ENCODE measurements at places on chromosomes 5 and 9.

GRCh38 chr5:122683631-122684030 is 91.2 kb upstream of the SNX2 start:
- DNase-seq, result no peak

DNA sequence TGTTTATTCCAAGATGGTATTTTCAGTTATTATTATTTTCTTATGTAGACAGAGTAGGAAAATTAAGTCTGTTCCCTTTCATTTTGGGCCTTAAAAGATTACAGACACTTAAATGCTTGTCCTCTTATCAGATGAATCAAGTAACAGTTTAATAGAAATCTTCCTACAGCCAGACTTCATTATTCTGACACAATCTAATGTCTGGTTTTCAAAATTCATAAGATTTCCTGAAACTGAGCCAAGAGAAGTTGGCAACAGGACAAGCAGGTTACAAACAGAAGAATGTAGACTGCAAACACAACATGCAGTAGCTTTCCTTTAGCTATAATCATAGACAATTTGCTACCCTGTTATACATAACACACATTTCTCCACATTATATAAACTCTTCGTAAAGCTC is 130.5 kb downstream of the FBXL17 start:
- no peak for DNase-seq

- no peak for DNase-seq
These were observed 16.4 kb upstream of the MARCHF6 start for GRCh38 chr5:10337107-10337506.

DNA sequence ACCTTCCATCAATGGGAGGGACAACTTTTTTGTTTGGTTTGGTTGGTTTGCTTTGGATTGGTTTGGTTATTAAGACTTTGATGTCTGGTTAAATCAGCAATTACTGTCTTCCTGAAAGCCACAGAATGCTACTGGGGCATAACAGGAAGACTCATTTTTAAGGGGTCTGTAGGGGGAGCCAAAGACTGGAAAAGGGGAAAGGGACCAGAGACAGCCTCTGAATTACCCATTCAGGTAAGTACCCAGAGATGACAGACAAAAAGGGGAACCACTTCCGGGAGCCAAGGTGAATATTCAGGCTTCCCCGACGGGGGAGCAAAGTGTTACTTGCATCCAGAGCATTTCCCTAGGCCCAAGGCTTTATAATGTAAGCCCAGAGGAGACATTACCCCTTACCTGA is 4.6 kb upstream of the FEM1C start:
- no peak for DNase-seq

- DNase-seq, result no peak
These were observed 332.3 kb downstream of the NPR3 start for GRCh38 chr5:33043343-33043997.

- DNase-seq, result no peak
These were observed 8.3 kb downstream of the C9orf57 start for GRCh38 chr9:72052122-72052521.

- DNase-seq, result no peak
These were observed 228.9 kb downstream of the FANCC start for GRCh38 chr9:95088421-95089161.

- no peak for DNase-seq
These were observed 35.0 kb downstream of the FGF1 start for GRCh38 chr5:142650881-142651280.

DNA sequence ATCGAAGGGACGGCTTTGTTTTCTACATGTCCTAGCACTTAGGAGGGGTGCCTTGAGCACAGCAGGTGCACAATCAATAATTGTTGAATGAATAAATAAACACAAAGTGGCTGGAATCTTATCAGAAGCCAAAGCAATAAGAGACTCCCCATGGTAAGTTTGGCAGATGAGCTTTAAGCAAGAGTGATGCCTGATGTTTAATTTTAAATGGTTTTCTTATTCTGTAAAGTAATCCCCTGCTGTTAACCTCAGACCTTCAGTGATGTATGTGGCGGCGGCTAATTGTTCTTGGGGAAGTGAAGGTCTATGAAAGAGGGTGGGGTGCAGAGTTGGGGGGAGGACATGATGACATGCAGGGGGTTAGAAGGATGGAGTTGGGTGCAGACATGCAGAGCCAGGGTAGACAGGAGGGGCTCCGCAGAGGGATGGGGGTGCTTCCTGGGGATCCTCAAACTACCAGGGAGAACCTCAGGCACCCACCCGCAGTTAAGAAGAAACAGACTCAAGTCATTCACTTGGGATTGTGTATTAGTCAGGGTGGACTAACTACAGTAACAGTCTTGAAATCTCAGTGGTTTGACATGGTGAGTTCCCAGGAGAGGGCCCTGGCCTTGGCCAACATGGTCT is 65.7 kb upstream of the SHB start:
- DNase-seq, result no peak

GRCh38 chr5:21701317-21701716 is 1151.8 kb downstream of the CDH12 start:
- no peak for DNase-seq

DNA sequence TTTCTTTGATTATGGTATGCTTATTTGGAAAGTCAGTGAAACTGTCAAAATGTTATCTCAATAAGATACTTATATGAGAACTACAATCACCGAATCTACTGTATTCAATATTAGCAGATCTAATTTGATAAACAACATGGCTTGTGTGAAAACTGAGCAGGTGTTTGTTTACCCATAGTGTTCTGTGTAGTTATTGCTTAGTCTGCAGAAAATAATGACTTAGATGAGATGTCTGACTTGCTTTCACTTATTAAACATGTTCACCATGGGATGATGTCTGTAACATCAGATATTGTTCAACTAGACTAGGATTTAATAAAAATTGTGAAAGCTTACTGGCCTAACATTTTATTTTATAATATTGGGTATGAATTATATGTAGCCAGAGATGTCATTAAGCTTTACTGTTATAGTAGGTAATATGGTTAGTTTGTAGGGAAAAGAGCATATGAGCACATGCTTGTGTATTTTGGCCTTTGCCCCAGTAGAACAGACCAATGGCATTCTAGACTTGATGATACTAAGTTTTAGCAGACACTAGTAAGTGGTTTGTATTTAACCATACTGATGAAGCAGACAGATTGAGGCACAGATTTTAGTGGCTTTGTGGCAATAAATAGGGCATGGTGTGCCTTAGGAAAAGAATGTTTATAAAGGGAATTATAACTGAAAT is 16.4 kb downstream of the SUB1 start:
- DNase-seq, result no peak

DNA sequence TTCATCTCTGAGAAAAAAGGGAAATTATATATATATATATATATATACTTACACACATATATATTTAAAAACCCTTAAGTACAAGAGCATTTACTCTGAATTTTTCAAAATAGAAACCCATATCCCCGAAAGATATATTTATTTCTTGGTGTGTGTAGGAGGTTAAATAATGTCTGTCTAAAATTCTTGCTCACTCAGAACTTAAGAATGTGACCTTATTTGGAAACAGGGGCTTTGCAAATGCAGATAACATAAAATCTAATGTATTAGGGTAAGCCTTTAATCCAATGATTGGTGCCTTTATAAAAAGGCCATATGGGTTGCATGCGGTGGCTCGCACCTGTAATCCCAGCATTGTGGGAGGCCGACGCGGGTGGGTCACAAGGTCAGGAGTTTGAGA is 517.3 kb upstream of the TLE4 start:
- DNase-seq, result no peak

GRCh38 chr9:121284733-121285451 is 16.9 kb downstream of the GSN start:
- DNase-seq, result no peak

DNA sequence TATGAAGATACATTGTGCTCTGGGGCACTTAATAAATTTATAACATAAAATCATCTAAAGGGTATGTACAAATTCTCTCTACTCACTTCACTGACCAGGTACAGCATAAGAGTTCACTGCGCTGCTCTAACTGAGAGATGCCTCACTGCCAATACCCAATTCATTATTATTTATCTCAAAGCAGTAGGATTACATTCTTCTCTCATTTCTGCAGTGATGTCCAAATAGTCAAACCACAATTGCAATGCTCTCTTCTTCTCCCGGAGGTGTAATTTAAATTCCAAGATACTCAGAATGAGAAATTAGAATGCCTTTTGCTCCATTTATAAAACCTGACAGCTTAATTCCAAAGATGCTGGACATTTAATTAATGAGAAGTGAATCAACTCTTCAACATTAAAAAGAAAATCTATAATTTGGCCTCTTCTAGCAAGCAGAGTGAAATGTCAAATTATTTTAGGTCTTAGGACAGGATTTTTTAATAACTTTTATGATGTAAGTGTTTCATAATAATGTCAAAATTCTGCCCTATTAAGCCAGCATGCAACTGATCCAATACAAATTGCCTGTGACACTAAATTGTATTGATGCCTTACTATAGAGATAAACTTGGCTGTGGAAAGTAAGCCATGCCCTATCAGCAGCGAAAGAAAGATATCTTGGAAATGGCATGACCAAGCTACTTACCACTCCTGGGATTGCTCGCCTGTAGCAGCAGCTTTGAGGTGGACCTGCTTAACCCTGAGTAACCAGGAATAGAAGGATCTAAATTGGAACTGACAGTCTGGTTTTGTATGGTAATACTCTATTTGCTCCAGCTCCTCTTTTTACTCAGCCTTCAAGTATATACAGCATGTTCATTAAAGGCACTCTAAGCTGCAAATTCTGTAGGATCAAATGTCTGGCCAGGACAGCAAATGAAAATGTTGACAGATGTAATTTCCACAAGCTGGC is 374.2 kb upstream of the TYRP1 start:
- no peak for DNase-seq

- peak; percentile 86 for DNase-seq
These were observed 348.5 kb downstream of the BNC2 start for GRCh38 chr9:16521868-16522411.
